T-helper 1 cell (primary cell): ENCODE measurements at places on chromosomes 6 and 20.

GRCh38 chr6:158422629-158423238 is 110.5 kb downstream of the TULP4 start:
- no peak for DNase-seq

GRCh38 chr6:133394630-133395029 is 153.5 kb downstream of the EYA4 start:
- no peak for DNase-seq

- DNase-seq: no peak
These were observed 87.7 kb upstream of the FAM184A start for GRCh38 chr6:119166024-119166784.

DNA sequence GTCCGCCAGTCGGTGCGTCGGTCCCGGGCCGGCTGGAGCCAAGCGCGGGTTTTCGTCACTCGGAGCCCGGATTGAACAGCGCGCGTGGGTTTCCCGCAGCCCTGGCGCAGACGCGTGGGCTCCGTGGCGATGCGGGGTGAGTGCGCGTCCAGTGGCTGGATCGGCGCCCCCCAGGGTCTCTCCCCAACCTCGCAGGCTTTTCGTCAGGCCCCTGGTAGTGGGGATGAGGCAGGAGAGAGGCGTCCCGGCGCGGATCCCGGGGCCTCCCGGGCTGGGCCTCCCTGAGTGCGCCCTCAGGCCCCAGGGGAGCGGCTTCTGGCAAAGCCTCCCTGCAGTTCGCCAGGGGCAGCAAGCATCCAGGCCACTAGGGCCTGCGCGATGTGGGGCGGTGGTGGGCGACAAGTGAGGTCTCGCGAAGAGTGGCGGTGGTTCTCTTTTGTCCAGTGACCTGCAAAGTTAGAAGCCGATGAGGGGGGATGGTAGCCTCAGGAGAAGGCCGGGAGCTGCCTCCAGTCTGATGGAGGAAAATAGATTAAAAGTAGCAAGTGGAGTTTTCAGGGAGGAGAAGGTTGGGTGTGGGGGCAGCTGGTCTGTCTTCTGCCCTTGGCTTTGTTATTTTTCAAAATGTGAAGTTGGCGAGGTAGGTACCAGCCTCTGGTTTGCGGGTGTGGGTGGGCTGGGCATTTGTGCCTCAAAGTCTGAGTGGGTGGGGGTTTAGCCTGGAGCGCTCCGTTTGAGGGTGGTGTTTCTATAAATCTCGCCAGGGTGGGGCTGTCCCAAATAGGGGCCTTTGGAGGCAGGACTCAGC is 1.6 kb downstream of the TOX2 start:
- no peak for DNase-seq

GRCh38 chr20:40763646-40764295 is 74.7 kb upstream of the MAFB start:
- no peak for DNase-seq

GRCh38 chr6:154229786-154230185 is 126.8 kb downstream of the IPCEF1 start:
- no peak for DNase-seq

- DNase-seq: no peak
These were observed 313.0 kb downstream of the BMP2 start for GRCh38 chr20:7080472-7080871.

GRCh38 chr6:111175109-111175508 is 87.8 kb downstream of the SLC16A10 start:
- no peak for DNase-seq

GRCh38 chr6:165662041-165662748 is 846 bp downstream of the PDE10A start:
- no peak for DNase-seq

DNA sequence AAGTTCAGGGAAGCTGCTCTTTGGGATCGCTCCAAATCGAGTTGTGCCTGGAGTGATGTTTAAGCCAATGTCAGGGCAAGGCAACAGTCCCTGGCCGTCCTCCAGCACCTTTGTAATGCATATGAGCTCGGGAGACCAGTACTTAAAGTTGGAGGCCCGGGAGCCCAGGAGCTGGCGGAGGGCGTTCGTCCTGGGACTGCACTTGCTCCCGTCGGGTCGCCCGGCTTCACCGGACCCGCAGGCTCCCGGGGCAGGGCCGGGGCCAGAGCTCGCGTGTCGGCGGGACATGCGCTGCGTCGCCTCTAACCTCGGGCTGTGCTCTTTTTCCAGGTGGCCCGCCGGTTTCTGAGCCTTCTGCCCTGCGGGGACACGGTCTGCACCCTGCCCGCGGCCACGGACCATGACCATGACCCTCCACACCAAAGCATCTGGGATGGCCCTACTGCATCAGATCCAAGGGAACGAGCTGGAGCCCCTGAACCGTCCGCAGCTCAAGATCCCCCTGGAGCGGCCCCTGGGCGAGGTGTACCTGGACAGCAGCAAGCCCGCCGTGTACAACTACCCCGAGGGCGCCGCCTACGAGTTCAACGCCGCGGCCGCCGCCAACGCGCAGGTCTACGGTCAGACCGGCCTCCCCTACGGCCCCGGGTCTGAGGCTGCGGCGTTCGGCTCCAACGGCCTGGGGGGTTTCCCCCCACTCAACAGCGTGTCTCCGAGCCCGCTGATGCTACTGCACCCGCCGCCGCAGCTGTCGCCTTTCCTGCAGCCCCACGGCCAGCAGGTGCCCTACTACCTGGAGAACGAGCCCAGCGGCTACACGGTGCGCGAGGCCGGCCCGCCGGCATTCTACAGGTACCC is at the start of gene ESR1:
TSS of gene ESR1 (plus strand) at position 170 of the 858 bp plus-strand sequence. CDS start at position 401, 231 bp downstream.
- DNase-seq: no peak

DNA sequence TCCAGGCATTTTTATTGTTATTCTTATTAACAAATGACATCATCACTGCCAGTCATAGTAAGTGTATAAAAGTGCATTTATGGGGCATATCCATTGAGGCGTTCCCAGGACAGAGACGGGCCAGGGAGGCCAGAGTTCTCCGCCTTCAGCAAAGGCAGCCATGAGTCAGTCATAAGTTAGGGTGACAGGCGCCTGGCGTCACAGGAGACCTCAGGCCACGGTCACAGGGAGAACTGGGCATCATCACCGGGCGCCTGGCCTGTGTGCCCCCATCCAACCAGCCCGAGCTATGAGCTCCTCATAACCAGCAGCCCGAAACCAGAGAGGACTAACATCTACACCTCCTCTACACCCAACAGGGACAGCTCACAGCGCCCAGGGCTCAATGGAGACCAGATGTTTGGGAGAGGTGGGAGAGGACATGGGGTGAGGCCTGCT is 259.2 kb downstream of the DLL1 start:
- DNase-seq: no peak

DNA sequence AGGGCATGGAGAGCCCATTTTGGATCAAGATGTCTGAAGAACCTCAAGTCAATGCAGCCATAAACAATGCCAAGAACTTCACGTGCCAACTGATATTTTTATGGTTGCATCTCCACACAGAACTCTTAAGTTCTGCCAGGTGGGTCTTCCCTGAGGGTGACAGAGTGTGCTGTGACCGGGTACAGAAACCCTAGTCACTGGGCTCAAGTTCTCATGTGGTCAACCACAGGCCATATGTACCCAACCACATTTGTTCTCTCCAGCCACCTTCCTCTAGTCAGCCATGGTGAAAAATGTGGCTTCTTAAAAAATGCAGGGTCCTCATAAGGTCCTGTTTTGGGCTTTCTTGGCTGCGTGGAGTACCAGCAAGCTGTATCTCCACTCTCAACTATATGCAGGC is 48.9 kb downstream of the CLIC5 start:
- no peak for DNase-seq

DNA sequence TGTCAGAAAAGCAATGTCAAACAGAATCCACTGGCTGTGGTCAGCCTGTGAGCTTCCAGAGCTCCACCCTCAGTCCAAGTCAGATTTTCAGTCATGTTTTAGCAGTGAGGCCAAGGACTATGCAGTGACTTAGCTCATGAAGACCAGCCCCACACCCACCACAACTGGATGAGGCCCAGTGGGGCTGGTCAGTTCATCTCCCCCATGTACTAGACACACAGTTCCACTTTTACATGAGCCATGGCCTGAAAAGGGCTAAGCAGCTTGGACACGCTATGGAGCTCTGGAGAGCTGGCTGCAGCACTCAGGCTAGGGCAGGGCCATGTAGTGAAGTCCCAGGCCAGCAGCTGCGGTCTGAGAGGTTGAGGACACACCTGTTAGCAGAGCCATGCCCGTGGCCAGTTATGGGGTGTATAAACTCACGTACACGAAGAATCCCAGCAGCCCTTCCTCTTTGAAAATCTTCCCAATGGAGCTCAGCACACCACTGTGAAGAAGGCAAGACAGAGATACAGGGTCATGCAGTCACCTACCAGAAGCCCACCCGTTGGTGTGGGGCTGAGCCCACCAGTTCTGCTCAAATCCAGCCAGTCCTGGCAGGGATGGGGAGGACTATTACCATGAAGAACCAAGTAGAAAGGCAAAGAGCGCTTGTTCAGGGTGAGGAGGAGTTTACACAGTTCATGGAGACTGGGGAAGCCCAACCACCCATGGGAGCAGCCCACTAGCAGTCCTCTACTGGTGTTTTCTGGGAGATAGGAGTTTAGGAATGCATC is 10.6 kb downstream of the MTCH1 start:
- no peak for DNase-seq

DNA sequence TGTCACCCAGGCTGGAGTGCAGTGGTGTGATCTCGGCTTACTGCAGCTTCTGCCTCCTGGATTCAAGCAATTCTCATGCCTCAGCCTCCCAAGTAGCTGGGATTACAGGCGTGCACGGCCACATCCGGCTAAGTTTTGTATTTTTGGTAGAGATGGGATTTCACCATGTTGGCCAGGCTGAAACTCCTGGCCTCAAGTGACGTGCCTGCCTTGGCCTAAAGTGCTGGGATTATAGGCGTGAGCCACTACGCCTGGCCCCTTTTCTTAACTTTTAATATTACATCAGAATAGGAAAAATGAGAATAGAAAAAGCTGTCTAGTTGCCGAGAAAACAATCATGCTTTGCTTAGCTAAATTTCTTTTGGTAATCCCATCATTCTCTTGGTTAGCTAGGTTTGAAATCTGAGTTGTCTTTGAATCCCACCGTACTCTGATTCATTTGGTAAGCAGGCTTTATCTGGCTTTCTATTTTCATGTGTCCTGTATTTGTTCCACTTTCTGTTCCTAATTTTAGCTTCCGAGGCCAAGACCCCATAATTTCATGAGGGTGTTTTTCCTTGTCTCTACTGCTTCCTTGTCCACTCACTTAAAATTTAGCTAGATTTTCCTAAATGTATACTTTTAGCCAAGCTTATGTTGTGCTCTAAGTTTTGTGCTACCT is 83.5 kb downstream of the NCOA3 start:
- DNase-seq: no peak

DNA sequence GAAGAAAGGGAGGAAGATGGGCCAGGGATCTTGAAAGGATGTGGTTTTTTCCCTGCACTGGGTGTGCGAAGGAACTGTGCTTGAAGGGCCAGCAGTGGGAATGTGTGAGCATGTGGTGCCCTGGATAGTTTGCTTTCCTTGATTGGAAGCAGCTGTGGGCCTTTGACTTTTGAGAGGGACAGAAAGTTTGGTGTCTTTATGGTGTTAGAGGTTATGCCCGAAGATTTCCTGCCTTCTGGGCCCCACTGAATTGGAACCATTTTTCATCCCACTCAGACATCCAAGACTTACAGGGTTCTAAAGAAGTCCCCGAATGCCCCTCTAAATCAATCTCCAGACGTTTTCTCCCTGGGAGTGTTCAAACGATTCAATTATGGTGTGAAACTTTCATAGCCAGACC is 23.5 kb upstream of the EDN3 start:
- DNase-seq: no peak

- no peak for DNase-seq
These were observed 2.1 kb upstream of the GHRH start for GRCh38 chr20:37263686-37264085.

GRCh38 chr6:153003366-153003690 is 819 bp upstream of the MTRF1L start:
- no peak for DNase-seq

GRCh38 chr6:168333989-168334388 is 14.4 kb upstream of the DACT2 start:
- no peak for DNase-seq

- DNase-seq: no peak
These were observed 318.9 kb upstream of the PLCB4 start for GRCh38 chr20:8749986-8750385.

GRCh38 chr6:22133357-22133756 is 163.5 kb downstream of the PRL start:
- no peak for DNase-seq

DNA sequence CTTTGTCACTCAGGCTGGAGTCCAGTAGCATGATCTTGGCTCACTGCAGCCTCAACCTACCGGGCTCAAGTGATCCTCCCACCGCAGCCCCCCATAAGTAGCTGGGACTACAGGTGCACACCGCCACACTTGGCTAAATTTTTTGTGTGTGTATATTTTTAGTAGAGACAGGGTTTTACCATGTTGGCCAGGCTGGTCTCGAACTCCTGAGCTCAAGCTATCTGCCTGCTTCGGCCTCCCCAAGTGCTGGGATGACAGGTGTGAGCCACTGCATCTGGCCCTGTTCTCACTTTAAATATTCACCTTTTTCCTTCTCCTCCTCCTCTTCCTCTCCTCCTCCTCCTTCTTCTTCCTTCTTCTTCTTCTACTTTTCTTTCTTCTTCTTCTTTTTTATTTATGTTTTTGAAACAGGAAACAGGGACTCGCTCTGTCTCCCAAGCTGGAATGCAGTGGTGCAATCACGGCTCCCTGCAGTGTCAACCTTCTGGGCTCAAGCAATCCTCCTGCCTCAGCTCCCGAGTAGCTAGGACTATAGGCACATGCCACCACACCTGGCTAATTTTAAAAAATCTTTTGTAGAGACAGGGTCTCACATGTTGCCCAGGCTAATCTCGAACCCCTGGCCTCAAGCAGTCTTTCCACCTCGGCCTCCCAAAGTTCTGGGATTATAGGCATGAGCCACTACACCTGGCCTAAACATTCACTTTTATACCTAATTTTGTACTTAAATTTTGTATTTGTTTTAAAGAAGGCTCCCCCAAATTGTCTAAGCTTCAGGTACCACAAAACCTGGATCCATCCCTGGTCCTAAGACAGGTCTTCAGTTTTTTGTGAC is 47.2 kb upstream of the NCOA3 start:
- DNase-seq: no peak

DNA sequence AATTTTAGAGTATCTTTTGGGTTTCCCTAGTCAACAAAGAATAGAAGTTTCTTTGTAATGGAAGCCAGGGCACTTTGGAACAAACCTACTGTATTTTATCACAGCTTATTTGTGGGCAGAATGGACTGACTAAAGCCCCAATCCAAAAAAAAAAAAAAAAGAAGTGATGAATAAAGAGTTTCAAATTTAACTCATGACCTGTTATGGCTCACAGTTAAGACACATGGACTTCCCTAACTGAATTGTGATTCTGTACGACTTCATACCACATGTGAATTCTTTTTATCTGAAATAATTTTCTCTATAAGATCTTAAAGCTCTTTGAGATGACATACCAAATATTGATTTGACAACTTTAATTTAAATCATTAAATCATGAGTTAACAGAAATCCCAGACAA is 77.2 kb downstream of the FILIP1 start:
- DNase-seq: no peak

DNA sequence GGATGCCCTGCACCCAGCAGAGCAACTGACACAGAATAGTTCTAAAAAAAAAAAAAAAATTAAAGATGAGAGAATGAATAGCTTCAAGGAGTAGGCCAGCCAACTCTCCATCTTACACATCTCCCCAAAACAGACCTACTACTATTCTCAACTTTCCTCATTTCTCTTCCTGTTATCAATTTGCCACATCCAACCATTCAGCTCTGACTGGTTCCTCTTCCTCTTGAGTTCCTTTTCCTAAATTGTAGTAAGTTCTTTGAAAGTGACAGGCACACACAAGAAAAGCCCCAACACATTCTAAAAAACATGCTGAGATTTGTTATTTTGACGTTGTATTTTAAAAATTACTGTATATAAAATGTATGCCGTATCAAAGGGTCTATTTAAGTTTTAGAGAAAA is 117.2 kb downstream of the PDSS2 start:
- no peak for DNase-seq
